ENCODE measurements at places on chromosomes 4 and X.

GRCh38 chr4:16237715-16238114 lies 11.4 kb upstream of the TAPT1 start:
- no peak for DNase-seq

DNA sequence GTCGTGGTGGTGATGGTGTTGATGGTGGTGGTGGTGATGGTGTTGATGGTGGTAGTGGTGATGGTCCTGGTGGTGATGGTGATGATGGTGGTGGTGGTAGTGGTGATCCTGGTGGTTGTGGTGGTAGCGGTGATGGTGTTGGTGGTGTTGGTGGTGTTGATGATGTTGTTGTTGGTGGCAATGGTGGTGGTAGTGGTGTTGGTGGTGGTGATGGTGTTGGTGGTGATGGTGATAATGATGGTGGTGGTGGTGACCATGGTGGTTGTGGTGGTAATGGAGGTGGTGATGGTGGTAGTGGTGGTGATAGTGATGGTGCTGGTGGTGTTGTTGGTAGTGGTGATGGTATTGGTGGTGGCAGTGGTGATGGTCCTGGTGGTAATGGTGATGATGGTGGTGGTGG lies 49.1 kb downstream of the TLR10 start:
- DNase-seq = no peak

GRCh38 chrX:24294619-24295018 lies 19.2 kb downstream of the SUPT20HL2 start:
- DNase-seq = peak; percentile 26

DNA sequence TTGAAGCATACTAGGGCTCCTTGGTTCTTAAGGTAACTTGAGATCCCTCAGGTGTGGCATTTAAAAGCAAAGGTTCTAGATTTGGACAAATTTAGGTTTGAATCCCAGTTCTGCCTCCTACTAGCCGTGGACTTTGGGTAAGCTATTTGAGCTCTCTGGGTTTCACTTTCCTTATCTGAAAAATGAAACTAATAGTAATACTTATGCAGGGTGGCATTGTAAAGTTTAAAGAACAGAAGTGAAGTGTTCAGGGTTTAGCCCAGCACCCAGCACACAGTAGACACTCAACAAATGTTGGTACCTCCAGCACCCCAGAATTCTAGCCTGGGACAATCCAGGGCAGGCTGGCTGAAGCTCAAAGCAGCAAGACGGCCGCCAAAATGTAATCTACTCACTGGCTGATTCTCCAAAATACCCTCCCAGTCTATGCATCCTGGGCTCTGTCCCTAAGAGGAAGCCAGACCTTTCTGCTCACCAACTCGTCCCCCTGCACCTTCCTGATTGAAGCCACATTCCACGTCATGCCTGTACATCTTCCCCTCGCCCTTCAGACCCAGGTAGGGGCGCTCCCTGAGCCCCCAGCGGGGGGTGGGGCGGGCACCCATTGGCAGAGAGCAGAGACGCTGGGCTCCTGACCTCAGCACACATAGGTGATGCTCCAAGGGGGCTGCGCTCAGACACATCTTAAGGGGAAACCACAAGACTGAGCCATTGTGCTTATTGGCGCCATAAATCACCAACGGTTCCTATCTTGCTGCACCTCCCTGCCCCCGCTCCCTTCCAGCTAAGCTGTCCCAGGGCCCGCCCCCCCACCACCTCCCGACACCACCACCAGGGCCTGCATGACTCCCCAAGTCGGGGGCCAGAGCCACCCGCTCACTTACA lies 160.6 kb downstream of the BCOR start:
- no peak for DNase-seq

DNA sequence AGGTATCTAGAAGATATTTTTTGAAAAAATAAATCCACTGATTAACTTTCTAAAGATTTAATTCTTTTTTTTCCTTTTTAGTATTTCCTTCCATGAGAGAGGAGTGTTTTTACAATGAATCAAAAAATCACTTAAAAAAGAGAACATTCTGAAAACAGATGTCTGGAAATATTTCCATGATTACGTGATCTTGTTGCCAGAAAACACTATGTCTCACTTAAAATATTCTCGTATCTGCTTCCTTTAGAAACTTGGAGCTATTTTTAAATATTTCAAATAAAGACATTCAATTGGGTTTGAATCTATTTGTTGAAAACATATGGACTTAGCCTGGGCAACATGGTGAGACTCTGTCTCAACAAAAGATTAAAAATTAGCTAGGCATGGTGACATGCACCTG lies 232.8 kb upstream of the RASGEF1B start:
- DNase-seq = no peak

DNA sequence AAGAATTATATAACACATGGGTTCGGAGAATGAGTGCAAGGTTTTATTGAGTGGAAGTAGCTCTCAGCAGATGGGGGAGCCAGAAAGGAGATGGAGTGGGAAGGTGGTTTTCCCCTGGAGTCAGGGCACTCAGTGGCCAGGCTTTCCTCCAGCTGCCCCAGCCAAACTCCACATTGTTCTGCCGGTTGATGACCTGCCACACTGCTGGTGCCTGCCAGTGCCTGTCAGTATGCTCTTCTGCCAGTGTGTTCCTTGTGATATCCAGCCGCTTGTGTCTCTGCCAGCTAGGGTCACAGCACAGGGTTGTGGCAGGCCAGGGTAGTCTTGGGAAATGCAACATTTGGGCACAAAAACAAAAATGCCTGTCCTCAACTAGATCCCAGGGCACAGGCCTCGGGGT lies 604.8 kb upstream of the TECRL start:
- DNase-seq = no peak

DNA sequence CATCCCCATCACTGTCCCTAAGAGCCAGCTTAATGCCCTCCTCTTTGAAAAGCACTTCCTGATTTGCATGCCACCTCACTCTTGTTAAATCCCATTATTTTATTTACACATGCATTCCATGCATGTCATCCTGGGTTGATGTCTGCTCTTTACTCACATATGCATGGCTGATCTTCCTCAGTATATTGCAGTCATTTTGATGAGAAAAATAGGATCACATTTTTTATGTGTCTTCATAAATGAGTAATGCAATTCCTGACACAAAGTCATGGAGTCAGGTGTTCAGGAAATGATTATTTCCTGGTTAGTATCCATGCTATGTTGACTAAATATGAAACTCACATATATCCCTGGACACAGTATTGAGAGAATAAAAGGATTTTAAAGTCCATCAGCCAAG lies 204.7 kb downstream of the SLIT2 start:
- no peak for DNase-seq

DNA sequence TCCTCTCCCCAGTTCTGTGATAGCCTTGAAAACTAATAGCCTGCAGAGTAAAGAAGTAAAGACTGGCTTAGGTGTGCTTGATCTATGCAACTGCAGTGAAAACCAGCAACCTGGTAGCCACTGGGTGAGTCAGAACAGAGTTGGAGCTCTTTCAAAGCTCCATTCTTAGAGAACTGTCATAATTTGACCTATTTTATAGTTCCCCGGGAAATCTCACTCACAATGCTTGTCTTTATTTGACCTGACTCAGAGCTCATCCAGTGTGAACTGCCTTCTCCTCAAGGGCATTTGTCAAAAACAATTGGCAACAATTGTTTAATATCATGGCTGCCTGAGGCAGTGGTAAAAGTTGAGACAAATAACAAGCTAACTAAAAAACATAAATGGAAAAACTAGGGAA lies 213.0 kb upstream of the NHS start:
- no peak for DNase-seq

- DNase-seq = no peak
Observed at GRCh38 chr4:112508356-112508755, 7.6 kb downstream of the NEUROG2 start.

DNA sequence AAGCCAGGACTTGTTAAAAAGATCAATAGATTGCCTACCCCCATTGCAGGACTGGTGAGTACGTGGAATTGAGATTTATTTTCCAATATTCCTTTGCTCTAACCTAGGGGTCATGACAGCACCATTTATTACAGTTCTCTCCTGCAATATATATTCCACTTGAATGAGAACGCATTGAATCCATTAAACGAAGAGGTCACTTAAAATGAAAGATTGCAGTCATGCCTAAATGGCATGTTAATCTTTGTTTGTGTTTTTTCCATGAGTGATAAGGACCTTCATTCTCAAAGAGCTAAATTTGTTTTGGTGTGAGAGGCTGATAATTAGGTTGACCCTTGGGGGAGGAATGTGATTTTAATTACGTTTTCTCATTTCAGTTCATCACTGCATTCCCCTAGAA lies 13.5 kb upstream of the LIMCH1 start:
- no peak for DNase-seq

DNA sequence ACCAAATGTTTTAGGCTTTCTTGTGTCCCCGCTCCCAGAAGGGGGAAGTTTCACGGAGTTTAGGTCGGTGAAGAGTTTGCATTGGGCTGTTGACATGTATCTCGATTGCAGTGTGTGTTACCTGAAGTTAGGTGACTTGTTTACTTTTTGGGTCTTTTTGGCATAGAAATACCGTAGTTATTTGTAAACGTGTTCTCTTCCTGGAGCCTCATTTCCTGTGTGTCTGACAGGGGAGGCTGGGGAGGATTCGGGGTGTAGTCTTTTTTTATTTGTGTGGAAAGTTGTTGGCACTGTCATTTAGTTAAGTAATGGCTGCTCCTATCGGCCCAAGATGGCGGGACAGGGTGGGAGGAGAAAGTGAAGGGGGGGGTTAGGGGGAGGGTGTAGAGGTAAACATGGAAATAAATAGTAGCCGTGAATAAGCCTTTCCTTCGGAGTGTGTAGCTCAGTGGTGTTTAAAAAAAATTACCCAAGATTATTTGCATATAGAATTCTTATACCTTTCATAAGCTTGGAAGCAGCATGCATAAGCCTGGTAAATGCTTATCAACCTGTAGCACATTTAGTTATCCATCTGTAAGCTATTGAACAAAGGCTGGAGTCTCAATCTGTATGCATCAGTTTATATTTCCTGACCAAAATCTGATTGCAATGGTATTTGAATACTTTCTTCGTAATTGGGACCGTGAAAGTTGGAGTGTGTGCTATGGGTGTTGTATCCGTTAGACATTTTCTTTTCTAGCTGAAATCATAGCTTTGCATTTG lies 1.6 kb downstream of the KDM6A start:
- peak; percentile 23 for DNase-seq

DNA sequence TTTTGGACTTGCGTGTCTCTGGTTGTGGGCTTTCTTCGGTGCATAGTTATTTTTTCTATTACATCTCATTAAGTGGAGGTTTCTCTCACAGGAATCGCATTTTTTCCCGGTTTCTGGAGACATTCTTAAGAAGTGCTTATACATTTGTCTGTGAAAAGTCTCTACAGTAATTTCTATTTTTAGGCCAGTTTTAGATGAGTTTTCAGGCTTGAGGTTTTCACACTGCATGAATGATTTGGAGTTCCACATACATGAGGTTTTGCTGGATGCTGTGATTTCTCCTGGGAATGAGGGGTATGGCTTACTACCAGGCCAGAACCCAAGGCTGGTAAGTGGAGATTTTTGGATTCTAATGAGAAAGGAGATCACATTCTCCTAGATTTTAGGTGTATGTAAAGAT lies 422.6 kb upstream of the SLIT2 start:
- DNase-seq = no peak

- DNase-seq = no peak
Observed at GRCh38 chrX:41322821-41323603, 10.9 kb upstream of the DDX3X start.

- peak; percentile 19 for DNase-seq
Observed at GRCh38 chr4:89949782-89950387, 55.2 kb downstream of the MMRN1 start.

DNA sequence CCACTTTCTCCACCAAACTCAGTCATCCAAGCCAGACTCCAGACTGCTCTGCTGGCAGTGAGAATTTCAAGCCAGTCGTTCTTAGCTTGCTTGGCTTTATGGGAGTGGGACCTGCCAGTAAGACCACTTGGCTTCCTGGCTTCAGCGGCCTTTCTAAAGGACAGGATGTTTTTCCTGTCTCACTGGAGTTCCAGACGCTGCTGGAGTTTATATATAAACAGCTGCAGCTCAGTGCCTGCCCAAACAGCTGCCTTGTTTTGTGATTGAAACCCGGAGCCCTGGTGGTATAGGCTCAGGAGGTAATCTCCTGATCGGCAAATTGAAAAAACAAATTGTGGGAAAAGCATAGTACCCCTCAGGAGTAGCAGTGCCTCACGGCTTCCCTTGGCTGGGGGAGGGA lies 1165.8 kb upstream of the ADGRL3 start:
- no peak for DNase-seq

DNA sequence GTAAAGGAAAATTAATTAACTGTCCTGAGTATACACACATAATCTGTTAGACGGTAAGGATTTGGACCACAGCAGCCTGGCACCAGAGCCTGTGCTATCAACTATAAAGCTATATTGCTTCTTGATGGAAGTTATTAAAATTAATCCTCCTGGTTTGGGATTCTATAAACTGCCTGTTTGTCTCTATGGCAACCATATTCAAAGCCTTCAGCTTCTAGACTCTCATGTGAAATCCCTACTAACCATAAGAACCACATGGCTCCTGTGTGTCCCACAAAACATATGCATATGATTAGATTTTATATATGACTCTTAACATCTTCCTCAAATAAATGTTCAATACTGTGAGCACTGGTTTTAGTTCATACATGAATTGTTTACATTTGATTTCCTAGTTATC lies 380.8 kb downstream of the ANKRD50 start:
- DNase-seq = no peak

- DNase-seq = no peak
Observed at GRCh38 chrX:103565752-103566151, 19.6 kb upstream of the TCEAL4 start.

GRCh38 chr4:83138946-83139345 lies 24.4 kb upstream of the PLAC8 start:
- DNase-seq = no peak

DNA sequence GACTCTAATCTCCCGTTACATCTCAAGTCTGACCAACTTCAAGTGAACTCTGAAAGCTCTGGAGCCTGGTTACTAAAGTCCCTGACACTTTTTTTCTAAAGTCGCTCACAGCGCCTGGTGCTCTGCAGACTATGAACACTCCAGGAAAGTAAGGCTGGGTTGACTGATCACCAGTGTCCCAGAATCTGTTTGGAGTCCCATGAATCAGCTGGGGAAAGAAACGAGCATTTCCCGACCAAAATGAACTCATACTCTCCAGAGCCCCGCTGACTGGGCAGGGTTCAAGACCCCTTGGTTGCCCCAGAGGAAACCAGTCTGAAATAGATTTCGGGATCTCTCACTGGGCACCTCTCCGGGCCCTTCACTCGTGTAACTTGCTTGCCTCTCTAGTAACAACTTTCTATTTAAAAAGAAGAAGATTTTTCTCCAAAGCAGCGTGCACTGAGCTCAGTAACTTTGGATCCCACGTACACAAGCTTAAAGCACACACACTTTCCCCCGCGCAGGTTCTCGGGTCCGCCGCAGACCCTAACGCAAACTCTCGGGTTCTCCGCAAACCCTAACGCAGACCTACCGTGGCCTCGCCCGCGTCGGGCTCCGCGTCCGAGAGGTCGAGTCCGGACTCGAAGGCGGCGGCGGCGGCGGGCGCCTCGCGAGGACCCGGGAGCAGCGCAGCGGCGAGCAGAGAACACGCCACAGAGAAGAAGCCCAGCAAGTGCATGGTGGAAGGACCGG lies 964 bp downstream of the VEGFC start:
- DNase-seq = peak; percentile 39

- no peak for DNase-seq
Observed at GRCh38 chr4:151569650-151570049, 160.7 kb downstream of the FHIP1A start.
